Stimulated activated CD8-positive, alpha-beta memory T cell treated with anti-CD3 and anti-CD28 coated beads, Interleukin-12 subunit alpha, Interleukin-12 subunit beta, amount 100 ng/mL, for 4 hours (primary cell): ENCODE measurements at places on chromosomes 1 and 21.

DNA sequence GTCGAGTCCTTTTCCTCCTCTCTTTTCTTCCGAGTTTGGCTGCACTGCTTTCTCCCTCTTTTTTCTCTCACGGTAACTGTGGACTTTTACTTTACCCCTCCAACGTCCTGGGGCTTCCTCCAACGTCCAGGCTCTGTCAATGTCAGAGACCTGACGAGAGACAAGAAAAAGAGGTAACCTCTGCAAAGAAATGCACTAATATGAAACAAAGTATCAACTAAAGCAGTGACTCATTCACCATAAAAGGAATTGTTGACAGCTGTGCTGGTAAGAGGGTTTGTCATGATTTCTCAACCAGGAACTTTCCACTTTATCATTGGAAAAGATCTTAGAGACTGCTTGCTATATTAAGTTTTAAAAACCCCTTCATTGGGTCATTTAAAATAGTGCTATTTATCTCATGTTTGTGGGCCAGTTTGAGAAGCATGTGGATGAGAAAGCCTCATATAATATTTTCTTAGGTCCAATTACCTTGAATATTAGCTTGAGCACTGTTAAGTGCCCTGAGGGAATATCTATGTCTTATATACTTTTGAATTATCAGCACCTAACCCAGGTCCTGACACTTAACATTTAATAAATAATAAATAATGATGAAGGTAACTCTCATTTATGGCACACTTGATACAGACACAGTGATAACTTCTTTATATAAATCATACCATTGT is at the start of gene GBP2:
Gene GBP2 (minus strand): TSS at position 202 of the 668 bp plus-strand sequence. CDS start 4,148 bp downstream, outside the sequence.
- DNase-seq: no peak

DNA sequence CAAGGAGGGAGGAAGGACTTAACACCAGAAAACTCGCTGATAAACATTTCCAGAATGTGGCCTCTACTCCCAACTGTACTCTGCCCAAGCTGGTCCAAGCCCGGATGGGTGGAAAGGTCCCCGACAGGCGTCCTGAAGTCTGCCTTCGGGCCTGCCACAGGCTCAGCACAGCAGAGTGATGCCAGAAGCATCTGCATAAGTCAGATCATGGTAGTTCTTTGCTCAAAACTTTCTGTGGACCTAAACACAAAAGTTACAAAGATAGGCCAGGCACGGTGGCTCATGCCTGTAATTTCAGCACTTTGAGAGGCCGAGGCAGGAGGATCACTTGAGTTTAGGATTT is 790 bp upstream of the UTS2 start:
- DNase-seq: no peak

DNA sequence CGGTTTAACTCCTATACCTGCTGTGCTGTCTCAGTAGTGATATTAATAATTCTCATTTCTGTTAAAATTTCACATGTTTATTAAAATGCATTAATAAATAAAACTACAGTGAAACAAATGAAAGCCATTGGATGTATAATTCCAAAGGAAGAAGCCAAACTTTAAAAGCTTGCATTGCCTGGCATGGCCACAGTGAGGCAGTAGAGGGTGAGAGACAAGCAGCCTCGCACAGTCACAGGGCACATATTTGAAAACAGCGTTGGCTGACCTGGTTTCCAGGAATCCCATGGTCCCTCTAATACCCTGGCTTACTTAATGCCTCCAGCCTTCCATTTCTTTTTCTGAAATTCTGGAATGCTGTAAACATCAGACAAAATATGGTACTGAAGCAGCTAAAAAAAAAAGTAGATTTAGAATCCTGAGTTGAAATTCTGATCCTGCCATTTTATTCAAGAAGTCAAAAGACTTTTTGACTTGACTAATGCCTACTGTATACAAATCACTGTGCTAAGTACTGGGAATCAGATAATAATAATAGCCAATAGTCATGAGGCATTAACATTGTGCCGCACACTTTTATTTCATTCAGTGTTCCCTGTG is 6.7 kb upstream of the RNASEL start:
- no peak for DNase-seq

DNA sequence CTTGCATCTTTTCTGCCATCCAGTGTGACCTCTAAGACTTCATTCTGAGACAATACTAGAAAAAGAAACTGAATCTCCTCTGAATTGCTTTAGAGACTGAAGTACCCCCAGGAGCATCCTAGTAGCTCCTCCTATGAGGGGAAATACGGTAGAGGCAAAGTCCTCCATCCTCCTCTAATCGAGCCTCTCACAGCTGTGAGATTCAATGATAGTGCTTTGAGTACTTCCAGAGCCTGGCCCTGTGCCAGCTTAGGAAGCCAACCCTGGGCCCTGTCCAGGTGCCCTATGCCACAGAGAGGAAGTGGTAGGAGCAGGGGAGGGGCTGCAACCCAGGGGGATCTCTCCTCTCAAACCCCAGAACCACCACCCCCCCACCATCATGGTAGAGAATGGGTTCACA is 10.7 kb downstream of the RORC start:
- no peak for DNase-seq

DNA sequence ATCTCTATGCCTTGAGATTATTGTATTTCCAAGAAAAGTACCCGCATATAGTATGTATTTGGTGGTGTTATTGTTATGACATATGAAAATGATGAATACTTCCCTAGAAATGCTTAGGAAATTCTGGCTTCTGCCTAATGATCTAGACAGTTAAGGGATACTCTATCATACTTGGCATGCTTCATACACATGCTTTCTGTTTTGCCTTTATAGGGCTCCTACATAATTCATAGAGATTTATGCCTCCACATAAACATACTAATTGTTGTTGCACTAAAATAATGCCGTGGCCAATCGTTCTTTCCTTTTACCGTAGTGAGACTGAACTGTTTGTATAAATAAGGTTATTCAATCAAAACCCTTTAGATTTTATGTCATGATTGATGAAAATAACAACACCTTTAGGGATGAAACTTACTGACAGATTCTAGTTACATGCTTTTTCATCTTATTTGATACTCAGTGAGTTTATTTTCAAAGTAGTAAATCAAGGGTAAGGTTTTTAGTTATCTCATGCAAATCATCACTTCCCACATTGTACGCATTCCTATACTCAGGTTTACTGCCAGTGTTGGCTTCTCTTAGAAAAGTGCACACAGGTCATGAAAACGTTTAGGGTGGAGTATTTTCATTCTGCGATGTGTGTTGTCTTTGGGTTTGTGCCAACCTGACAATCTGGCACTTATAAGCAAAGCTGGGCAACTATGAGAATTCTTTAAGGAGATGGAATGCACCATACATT is 40.5 kb upstream of the SCYL3 start:
- no peak for DNase-seq

- DNase-seq: no peak
These were observed 15.9 kb upstream of the IFNAR1 start for GRCh38 chr21:33308586-33309490.

GRCh38 chr1:25174730-25175612 is 57.3 kb downstream of the SYF2 start:
- DNase-seq: no peak

DNA sequence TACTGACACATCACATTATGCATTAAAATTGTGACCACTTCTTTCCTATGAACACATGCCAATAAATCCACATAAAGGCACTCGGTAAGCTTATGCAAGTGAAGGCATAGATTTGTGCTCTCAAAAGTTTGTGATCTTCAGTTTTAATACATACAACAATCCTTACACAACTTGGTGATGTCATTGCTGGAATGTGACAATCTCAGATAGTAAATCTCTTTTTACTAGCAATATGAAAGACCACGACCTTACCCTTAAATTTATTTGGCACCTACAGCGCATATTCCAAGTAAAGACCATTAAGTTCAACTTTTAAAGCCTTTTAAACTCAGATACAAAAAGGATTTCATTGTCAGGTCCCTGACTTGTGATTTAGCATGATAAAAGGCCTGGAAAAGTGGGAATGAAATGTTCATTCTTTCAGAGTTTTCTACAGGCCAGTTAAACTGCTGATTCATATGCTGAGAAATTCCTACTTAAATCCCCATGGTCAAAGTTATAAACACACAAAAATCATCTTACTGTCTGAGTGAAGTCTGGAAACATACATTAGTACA is 157.4 kb downstream of the SIPA1L2 start:
- no peak for DNase-seq

DNA sequence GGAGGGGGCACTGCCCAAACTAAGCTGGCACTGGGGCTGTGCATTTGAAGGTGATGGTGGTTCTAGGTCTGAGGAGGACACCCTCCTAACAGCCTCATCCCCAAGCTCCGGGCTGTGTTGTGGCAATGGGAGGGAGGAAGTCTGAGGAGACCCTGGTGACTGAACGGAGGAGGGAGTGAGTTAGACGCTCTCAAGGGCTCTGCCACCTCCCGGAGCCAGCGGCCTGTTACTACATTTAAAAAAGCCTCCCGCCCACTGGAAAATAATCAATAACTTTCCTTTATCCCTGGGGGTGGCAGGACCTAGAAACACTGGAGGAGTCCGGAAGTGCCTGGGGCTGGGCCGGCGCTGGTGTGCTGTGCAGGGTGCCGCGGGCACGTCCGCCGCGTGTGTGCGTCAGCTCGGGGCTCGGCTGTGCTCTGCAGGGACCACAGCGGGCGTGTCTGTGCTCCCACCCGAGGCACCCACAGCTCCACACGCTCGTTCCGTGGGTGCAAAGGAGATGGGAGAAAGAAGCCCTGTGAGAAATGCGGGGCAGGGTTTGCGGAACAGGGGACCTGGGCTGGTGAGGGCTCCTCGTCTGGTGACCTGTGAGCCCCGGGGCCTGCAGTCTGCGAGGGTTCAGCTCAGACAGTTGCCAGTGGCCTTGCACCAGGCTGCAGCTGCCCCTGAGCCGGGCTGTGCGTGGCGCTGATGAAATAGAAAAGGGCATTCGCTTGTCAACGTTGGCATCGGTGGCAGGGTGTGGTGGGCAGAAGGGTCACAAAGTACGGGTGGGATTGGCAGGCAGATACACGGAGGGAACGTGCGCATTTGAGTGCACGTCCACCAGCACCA is 5.3 kb downstream of the SAMD11 start:
- no peak for DNase-seq

- no peak for DNase-seq
These were observed 45.7 kb downstream of the ALG14 start for GRCh38 chr1:95027046-95027445.

GRCh38 chr1:1730870-1731269 is 6.7 kb upstream of the CDK11A start:
- no peak for DNase-seq

DNA sequence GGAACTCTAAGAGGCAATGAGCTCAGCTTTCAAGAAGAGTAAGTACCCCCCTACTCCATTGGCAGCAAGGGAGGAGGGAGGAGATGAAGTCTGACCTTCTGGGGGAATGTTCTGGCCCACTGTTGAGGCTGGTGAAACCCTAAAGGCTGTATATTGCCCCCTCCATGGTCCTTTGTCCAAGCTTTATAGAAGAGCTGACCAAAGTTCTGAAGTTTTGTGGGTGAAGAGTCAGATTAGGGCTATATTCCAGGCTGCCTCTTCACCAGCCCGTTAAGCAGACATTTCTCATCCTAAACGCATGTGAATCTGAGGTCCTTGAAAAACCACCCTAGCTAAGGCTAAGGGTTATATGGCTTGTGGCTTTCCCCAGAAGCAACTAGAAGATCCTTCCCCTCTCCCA is 1.4 kb downstream of the C1orf94 start:
- DNase-seq: no peak
